ENCODE measurements at places on chromosomes 2 and 18. TPM values are rescaled to one million over a fixed set of nuclear protein-coding genes. Genes with fewer than 3 reads are reported as not detected.

The DQX1 gene
- 5.9 TPM for total RNA-seq

The ALMS1 gene
- 8.5 TPM for total RNA-seq

The SAG gene
- total RNA-seq, result not detected

The SPC25 gene
- 2.5 TPM for total RNA-seq

The PAPOLG gene
- 11.1 TPM for total RNA-seq

The TCF23 gene
- not detected for total RNA-seq

The POTEE gene
- not detected for total RNA-seq

- H3K36me3 ChIP-seq, result no peaks in the 10 kb centered on the region
- H3K27me3 ChIP-seq, result peaks cover 21% of the 10 kb centered on the region
- H3K4me3 ChIP-seq, result no peak overlapping the region
These were observed 46.1 kb upstream of the HPCAL1 start for GRCh38 chr2:10256515-10257031.

GRCh38 chr2:209525834-209526281 lies 102.0 kb downstream of the MAP2 start:
- no peak overlapping the region for H3K4me3 ChIP-seq
- H3K27me3 ChIP-seq, result no peaks in the 10 kb centered on the region
- peaks cover 5% of the 10 kb centered on the region for H3K4me1 ChIP-seq
- H3K36me3 ChIP-seq, result no peaks in the 10 kb centered on the region
- no peak for DNase-seq

GRCh38 chr2:237400199-237400598 lies 13.8 kb downstream of the COL6A3 start:
- H3K27ac ChIP-seq, result no peak overlapping the region
- no peak overlapping the region for H3K4me3 ChIP-seq
- no peak for DNase-seq
- peaks cover 26% of the 10 kb centered on the region for H3K27me3 ChIP-seq

GRCh38 chr2:26770986-26771586 lies 7.0 kb downstream of the SLC35F6 start:
- H3K4me3 ChIP-seq, result no peak overlapping the region
- H3K27me3 ChIP-seq, result no peaks in the 10 kb centered on the region
- H3K36me3 ChIP-seq, result peaks cover 18% of the 10 kb centered on the region
- DNase-seq, result no peak

GRCh38 chr2:227932403-227932802 lies 61.0 kb downstream of the DAW1 start:
- DNase-seq, result no peak
- H3K36me3 ChIP-seq, result no peaks in the 10 kb centered on the region
- H3K4me1 ChIP-seq, result no peaks in the 10 kb centered on the region
- no peak overlapping the region for H3K4me3 ChIP-seq

DNA sequence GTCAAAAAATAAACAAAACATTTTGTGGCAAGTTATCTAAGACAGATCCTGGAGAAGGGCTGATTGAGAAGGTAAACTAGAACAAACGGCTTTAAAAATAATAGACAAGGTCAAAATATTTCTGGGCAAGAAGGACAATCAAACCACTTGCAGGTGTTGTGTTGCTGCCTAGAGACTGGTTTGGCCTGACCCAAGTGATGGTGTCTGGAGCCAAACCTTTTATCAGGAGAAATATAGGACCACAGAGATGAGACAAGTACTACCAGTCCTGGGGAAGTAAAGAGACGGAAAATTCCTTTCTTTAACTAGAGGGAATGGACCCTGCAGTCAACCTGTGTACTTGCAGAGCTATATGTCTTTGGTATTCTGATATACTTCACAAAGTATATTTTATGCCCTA lies 44.2 kb downstream of the PLCL1 start:
- no peak for DNase-seq
- H3K36me3 ChIP-seq, result no peaks in the 10 kb centered on the region
- H3K27me3 ChIP-seq, result no peaks in the 10 kb centered on the region
- H3K27ac ChIP-seq, result no peak overlapping the region
- H3K4me3 ChIP-seq, result no peak overlapping the region

- no peak overlapping the region for H3K4me3 ChIP-seq
- H3K27me3 ChIP-seq, result no peaks in the 10 kb centered on the region
- no peak overlapping the region for H3K27ac ChIP-seq
- no peak for DNase-seq
- H3K4me1 ChIP-seq, result no peaks in the 10 kb centered on the region
- no peaks in the 10 kb centered on the region for H3K36me3 ChIP-seq
These were observed 128.4 kb downstream of the INO80D start for GRCh38 chr2:205957452-205958154.

DNA sequence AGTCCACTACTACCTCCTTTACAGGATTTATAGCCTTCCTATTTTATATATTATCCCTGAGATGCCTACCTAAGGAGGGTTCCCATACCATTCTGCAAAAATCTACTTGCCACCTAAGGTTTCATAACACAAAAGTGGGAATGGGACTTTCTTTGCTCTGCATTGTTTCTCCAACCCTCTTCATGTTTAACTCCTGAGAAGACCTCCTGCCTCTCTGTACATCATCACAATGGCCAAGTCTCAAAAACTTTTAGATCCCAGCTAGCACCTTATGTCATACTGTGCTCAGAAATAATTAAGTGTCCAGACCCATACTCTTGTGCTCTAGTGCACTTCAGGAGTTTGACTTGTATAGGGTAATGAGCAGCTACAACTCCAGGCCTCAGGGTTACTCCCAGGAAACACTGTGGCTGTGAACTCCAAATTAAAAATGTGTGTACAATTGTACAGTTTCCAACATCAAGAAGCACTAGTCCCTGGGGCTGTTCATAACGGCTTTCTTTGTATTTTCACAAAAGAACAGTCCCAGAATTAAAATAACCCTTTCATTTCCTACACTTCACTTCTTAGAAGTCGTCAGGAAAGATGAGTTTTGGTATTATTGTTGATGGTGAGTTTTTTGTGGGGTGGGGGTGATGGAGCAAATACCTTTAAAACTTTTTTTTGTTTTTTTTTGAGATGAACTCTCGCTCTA lies 39.4 kb downstream of the METAP1D start:
- DNase-seq, result no peak
- H3K27ac ChIP-seq, result no peak overlapping the region
- H3K4me3 ChIP-seq, result no peak overlapping the region
- no peaks in the 10 kb centered on the region for H3K27me3 ChIP-seq
- H3K4me1 ChIP-seq, result no peaks in the 10 kb centered on the region
- no peaks in the 10 kb centered on the region for H3K36me3 ChIP-seq

Measured in esophagus squamous epithelium (tissue), 5 donors.